ENCODE measurements at places on chromosomes 7 and 10.

DNA sequence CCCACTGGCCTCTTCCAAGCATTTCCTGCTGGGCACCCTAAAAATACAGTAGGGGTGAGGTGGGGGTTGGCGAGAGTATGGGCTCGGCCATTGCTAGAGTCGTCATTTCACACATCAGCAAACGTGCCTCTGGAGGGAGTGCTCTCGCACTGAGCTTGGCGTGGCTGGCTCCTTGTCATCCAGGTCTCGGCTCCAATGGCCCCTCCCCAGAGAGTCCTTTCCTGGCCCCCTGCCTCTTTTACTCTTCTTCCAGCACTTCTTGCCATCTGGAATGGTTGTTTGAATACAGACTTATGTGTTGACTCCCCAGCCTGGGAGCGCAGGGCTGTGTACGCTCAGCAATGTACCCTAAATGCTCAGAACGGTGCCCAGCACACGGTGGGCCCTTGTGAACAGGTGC is 18.8 kb downstream of the UNC5B start:
- DNase-seq = no peak

DNA sequence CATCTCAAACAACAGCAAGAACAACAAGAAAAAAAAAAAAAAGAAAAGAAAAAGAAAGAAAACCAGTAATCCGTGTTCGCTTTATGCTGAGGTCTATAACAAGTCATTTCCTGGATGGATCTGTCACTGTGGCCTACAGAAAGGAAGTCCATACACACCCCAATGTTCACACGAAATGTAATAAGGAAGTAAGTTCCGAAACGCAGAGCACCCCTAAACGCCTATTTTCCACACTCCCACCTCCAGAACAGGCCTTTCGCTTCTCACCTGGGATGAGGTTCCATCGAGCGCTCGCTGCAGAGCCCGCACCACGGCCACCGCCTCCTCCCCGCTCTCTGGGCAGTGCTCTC is 735 bp downstream of the ZNF394 start:
- DNase-seq = no peak

- no peak for DNase-seq
These were observed 84.1 kb upstream of the LRRC18 start for GRCh38 chr10:49023752-49024151.

DNA sequence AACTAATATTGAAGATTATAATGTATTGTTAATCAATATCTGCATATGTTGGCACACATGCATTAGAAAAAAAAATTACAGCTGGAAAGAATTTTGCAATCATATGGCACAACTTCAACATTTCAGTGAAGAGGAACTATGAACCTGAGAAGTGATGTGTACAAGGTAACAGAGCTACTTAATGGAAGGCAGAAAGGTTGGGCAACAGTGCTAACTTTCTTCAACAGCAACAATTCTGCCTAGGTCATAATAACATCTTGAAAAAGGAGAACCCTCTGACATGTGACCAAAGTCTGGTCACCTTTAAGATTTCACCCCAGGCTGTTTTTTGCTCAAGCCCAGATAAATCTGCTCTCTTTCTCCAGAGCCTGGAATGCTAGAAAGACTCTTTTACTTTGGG is 47.9 kb upstream of the SKAP2 start:
- DNase-seq = no peak
